Liver (tissue), 10 donors: ENCODE measurements at places on chromosomes 3 and 15.

- no peak for DNase-seq
These were observed 21.0 kb downstream of the C2CD4A start for GRCh38 chr15:62087671-62088352.

DNA sequence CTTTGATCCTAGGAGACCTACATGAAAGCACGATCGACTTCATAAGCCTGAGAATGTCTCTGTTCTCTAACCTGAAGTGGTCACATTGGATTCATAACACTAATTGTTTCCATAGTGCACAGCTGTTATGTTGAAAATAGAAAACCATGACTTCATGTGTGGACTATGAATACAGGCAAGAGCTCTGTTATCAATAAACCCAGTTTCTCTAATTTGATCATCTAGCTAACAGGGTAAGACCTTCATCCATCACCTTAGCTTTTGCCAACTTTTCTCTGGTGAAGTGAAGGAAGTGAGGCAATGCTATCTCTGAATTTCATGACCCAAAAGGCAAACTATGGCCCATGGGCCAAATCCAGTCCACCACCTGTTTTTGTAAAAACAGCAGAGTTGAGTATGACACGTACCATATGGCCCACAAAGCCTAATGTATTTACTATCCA lies 27.2 kb downstream of the ABI3BP start:
- no peak for DNase-seq

GRCh38 chr15:95604634-95605036 lies 725.9 kb upstream of the NR2F2 start:
- DNase-seq, result no peak

DNA sequence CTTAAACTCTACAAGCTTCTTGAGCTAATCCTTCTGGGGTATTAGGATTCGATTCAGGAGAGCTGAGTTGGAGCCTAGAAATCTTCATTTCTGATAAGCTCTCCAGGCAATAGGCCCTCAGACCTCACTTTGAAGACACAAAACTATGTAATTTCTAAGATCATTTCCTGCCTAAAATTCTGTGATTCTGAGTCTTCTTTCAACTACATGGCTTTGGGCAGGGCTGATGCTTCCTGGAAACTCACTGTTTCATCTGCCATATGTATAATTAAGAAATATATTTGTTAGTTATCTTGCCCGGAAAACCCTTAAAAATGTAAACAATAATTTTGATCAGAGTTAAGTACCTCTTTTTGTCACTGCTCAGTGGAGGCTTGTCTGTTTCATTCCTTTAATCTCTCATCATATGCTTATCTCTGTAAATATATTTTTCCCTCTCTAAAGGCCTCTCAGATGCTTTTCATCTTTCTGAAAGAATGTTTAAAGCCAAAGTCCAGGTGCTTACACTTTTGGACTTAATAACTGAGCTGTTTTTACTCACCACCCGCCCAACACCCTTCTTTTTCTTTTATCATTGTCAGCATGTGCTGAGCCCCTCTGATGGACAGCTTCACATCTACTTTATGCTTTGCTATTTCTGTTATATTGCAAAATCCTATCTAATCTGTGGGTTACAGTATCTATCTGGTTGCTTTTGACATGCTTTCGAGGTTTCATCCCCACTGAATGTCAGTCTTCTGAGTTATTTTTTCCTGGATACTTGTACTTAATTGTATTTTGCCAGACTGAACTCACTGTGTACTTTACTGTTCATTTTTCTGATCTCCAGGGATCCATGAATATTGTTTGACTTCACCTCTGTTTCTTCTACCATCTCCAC lies 38.2 kb downstream of the FILIP1L start:
- DNase-seq, result no peak

GRCh38 chr15:52112203-52112750 lies 298 bp downstream of the BCL2L10 start:
- DNase-seq, result peak; percentile 49

DNA sequence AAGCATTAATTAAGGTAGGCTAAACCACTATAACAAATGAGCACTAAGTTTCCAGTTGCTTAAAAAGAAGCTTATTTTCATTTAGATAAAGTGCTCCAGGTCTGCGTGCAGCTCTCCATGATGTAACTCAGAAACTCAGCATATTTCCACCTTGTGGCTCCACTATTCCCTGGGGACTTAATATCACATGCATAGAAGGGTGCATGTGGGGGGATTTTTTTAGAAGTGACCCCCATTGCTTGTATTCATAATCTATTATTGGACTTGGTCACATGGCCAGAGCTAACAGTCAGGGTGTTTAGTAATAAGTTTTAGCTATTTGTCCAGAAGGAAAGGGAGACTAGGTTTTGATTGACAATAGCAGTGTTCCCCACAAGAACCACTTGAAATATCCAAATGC lies 86.8 kb downstream of the TMCO5A start:
- DNase-seq, result no peak

DNA sequence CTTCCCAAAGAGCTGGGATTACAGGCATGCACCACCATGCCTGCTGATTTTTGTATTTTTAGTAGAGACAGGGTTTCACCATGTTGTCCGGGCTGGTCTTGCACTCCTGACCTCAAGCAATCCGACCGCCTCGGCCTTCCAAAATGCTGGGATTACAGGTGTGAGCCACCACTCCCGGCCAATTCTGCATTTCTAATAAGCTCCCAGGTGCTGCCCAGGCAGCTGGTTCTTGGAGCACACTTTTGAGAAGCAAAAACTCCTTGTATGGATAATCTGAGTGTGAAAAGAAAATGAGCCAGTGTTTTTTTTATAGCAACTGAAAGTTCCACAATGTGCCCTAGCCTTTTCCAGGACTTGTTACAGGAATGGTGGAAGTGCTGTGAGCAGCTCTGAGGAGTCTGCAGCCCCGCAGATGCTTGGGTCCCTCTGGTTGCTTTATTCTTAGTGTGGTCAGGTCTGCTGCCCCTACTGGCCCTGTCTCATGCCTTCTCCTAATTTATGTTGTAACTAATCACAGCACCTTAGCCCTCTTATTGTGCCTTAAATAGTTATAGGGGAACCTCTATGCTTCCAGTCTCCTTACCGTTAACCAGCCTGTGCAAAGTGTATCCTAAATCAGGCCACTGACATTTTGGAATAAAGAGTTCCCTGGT lies 13.5 kb upstream of the KCNAB1 start:
- no peak for DNase-seq

DNA sequence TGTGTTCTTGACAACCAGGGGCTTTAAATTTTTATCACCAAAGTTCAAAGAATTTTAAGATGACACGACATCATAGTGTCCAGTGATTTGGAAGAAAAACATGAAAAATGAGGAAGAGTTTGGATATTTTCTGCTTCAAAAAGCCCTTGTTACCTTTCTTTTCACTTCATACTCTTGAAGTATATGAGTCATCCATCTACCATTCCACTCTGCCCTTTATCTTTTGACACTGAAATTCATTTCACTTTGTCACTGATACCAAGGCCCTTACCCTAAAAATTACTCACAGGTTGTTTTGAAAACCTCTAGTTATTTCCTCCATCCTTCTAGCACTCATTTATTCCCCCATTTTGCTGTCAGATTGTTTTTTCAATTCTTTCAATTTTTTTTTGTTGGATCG lies 42.7 kb downstream of the OR5H15 start:
- no peak for DNase-seq

DNA sequence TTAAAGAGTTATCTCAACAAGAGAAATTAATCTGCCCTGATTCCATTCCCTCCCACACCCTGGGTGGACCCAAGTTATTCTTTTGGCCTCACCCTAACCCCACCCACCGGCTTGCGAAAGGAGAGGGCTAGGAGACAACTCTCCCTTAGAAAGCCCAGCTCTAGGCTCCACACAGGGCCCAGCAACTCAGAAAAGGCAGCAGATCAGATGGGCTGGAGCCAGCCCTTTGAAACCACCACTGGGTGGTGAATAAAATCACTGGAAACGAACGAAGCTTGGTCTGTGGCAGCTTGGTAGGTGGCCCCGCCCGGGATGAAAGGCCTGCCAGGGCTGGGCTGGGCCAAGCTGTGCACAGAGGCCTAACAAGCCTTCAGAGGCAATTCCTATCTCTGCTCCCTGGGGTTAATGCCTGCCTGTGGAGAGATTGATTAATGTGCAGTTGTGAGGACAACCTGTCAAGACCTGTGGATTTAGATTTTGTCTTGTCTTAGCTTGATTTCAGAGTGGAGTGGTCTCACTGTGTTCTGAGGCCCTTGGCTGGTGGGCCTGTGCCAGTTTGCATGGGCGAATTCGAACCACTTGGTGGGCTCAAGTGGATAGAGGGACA lies 38.8 kb downstream of the BHLHE40 start:
- DNase-seq, result no peak

- DNase-seq, result no peak
These were observed 218.5 kb downstream of the BBX start for GRCh38 chr3:107740992-107741896.

- no peak for DNase-seq
These were observed 268.0 kb downstream of the NAALADL2 start for GRCh38 chr3:175127075-175127662.
